ENCODE measurements at places on chromosomes 3 and 15.

GRCh38 chr3:48088056-48088748 lies 72.0 kb upstream of the MAP4 start:
- no peak for DNase-seq

DNA sequence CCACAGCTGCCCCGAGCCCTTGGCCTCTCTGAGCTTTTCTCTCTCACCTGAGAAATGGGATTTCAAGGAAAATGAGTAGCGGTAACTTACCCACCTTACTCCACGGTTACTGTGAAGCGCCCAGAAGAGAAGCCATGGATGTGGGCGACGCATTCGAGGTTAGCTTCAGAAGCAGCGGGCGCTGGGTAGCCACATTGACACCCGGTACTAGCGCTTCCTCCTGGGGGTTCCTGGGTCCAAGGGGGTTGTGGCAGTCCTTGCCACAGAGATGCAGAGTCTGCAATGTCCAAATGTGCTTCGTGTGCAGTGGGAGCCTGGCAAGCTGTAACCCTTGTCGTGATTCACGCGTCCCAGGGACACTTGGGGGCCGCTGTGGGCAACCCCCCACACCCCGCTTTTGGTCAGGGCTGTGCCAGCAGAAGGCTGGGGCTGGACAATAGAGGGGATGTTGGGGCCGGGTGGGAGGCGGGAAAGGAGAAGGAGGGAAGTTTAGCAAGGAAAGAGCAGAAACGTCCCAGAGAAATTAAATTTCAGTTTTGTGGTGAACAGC lies 41.4 kb upstream of the FURIN start:
- DNase-seq, result no peak

DNA sequence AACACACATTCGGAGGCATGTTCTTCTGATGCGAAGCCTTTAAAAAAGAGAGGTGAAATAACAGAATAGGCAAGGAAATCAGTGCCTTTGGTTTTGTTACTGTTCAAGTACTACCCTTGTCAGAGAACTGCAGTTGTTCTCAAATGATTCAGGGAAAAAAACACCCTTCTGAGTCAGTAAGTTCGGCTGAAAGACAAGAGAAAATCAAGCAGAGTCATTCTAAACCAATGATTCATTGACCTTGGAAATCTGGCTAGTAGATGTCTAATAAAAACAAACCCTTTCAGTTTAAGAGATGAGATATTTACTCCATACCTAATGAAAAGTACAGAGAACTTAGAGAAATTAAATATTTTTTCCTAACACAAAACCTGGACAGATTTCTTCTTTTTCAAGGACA lies 72.7 kb upstream of the ABI3BP start:
- no peak for DNase-seq

- no peak for DNase-seq
These were observed 33.1 kb downstream of the DZIP1L start for GRCh38 chr3:138082085-138082991.

DNA sequence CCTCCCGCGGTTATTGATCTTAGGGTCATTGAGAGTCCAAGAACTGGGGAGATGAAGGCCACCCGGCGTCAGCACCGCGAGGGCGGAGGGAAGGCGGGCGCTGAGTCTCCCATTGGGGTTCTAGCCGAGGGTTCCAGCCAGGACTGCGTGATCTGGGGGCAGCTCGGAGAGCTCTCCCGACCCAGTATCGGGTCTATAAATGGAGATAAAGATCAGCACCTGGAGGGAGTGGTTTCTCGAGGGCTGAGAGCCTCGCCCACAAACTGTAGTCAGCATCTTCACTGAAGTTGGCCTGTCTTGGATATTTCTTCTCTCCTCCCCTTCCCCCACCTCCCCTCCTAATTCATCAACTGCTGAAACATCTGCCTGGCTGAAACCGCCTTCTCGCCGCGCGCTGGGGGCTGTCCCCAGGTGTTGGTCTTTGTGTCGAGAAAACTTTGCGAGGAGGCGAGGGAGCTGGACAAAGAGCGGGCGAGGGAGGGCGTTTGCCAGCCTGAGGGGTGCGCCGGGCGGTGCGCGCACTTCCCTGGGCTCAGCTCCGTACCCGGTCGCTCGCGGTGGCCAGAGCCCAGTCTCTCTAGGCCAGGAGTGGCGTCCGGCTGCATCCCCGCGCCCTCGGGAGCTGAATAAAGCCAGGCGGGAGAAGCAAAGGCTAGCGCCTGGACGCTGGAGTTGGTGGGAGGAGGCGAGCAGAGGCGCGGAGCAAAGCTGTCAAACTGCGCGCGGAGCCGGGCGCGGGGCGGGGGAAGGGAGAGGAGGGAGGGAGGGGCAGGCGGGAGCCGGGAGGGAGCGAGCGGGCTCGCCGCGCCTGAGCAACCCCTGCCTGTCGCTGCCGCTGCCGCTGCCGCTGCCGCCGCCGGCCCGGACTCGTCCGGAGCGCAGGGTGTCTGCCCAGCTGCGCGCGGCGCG lies at the start of gene ST8SIA2:
ST8SIA2 (plus strand) TSS at position 811 of the 909 bp plus-strand sequence. CDS start 184 bp downstream, outside the sequence.
- DNase-seq, result no peak

DNA sequence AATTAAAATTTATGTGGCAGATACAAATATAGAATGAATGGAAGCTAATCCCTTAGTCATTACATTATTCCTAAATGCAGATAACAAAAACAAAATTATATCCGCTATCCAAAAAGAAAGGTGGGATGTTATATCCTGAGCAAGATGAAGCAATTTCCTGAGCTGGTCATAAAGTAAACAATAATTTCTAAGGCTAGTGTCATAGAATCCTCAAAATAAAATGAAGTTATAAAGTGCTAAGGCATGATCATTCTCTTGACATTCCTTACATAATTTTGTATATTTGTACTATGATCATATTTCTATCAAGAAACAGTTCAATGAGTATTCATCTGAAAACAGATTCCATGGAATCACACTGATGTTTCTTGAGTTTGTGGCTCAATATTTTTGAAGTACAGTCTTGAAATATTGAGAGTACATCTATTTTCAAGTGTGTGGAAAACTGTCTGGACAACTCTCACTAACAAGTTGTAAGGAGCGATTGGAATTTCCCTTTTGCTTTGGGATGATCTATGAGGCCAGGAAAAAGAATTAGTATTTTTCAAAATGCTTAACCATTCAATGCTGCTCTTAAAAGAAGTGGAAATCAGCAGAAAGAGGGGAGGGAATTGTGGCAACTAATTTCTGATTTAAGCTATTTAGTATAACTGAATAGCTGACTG lies 92.4 kb downstream of the ABI3BP start:
- DNase-seq, result no peak

DNA sequence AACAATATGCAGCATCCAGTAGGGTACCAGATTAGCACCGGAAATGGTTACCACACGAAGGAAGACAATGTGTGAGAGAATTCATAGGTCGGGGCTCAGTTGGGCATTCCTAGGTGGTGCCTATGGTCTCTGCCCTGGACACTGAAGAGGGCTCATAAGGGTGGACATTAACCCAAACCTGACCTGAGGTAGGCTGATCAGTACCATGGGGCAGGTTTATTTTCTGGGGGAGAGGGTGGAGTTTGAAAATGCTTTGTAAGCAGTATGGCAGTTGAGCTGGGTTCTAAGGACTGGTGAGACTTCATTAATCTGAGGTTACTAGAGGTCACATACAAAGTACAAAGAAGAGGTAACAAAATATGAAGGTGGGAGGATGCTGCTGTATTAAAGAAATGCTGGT lies 68.4 kb downstream of the RPL22L1 start:
- DNase-seq, result no peak

Data from activated T-helper 2 cell treated with anti-CD3 and anti-CD28 coated beads, Interferon-gamma antibody, Interleukin-2, Interleukin-4, amounts not matched to agents 10 μg/mL and 5 μg/mL and 100 μg/mL, durations not matched to agents 14 hours and 24 hours and 36 hours (primary cell).